BJ (cell line): ENCODE measurements at places on chromosomes 11 and 22. TPM values are rescaled to one million over a fixed set of nuclear protein-coding genes. Genes with fewer than 3 reads are reported as not detected.
A peak's percentile ranks its signal among the peaks of the same experiment; 100 is the strongest.

- no peak for DNase-seq
Measured at GRCh38 chr22:29260031-29260560, 7.7 kb downstream of the RHBDD3 start.

Gene SAA2
- polyA plus RNA-seq, result 0.54 and 0.55 TPM in 2 replicates

DNA sequence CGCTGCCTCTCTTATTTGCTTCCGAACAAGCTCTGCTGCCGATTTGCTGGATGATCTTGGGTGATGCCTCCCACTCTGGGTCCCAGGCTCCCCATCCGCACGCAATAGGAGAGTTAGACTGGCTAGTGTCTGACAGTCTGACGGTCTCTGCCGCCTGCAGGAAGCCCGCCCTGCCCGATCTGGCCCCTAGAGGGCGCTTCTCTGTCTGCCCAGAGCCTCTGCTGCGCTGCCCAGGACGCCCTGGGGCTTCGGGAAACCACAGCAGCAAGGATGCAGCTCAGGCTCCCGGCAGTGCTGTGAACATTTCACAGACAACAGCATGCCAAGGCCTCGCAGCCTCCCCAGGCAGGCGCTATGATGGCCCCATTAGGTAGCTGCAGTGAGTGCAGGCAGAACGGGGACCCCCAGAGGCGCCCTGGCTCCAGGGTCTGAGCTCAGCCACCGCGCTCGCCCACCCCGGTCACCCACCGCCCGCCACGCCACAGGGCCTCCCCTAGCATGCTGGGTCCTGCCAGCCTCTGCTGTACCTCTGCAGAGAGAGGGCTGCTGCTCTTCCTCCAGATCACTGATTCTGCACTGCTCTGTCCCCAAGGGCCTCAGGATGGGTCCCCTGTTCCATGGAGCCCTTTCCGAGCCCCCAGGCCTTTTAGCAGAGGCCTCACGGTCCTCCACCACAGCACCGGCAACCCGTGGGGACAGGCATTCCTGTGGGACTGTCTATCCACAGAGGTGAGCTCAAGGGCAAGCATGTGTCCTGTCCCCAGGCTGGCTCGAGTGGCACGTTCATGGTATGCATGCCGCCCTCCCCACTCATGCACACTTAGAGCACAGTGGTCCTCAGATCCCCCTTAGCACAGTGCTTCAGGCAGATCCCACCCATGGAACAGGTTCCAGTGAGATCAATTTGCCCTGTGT is 4.3 kb upstream of the BAIAP2L2 start:
- peak; percentile 15 for DNase-seq

DNA sequence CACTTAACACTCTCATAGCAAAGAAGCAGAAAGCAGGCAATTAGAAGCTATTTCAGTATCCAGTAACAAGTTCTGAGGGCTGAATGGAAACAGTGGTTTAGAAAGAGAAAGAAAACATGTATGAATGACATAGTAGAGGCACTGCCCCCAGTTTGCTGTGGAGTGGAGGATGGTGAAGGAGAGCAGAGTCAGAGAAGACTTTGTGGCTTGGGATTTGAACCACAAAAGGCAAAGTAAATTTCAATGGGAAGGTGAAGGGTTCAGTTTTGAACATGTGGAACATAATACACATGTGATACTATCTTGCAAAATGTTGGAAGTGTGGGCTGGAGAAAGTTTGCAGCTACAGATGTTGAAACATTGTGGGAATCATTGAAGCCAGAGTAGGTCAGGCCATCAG is 81.4 kb downstream of the SNX19 start:
- no peak for DNase-seq

Gene SPTBN2
- polyA plus RNA-seq, result 0.07 and 0.25 TPM in 2 replicates

Gene DERL3
- polyA plus RNA-seq, result 0.47 and 0.71 TPM in 2 replicates

- DNase-seq, result no peak
Measured at GRCh38 chr11:25094085-25094802, 597.4 kb downstream of the LUZP2 start.

DNA sequence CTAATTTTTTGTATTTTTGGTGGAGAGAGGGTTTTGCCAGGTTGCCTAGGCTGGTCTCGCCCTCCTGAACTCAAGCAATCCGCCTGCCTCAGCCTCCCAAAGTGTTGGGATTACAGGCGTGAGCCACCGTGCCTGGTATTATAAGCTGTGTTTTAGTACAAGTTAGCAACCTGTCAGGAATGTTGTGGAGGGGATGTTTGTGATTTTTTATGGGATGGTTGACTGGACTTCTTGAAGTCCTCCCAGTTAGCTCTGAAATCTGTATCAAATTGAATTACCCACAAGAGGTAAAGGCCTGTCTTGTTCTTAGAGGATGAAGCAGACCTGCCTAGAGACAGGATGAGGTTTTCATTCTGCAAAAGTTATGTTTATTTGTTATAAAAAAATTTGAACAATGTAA is 34.1 kb upstream of the IL18BP start:
- DNase-seq, result no peak

DNA sequence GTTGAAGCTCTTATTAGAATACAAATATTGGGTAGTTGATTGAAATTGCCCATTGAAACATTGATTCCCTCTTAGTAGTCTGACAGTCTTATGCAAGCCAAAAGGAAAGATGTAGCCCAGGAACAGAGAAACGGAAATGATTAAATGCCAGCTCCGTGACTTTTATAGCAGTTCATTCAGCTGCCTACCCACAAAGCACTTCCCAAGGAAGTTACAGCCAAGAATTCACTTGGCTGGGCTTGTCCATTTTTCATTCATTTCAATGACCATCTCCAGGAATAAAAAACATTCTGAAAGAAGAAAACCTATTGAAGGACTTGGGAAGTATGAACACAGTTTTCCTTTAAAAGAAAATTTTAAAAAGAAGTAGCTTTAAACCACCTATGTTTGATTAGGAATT is 62.0 kb downstream of the NCAM1 start:
- peak; percentile 27 for DNase-seq
